ENCODE measurements at places on chromosomes 1 and 21.

GRCh38 chr1:86258101-86258500 is 101.5 kb upstream of the COL24A1 start:
- peak; percentile 30 for DNase-seq

- DNase-seq = peak; percentile 1
These were observed 696.2 kb upstream of the PRMT6 start for GRCh38 chr1:106360252-106360651.

GRCh38 chr1:18360251-18360650 is 120.5 kb upstream of the KLHDC7A start:
- no peak for DNase-seq

DNA sequence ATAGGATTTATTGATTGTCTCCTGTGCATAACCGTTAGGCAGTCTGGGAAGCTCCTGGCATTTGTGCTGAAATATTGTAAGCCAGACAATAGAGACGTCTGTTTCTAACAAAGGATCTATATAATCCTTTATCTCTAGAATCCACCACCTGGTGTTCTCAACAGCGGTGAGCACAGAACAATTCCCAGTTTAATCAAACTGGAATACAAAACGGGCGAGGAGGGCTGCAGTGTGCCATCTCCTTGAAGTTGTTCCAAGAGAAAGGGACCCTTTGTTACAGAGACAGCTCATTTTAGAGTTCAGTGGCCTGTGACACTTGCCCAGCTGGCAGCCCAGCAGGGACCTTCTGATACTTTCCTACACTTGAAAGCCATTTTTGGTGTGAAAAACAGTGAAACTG is 162.8 kb upstream of the IVNS1ABP start:
- no peak for DNase-seq

All from epithelial cell of esophagus (primary cell).